ENCODE measurements at places on chromosomes 2 and 18.

GRCh38 chr2:218880859-218881594, 375 bp downstream of the WNT10A start:
- no peak for DNase-seq

DNA sequence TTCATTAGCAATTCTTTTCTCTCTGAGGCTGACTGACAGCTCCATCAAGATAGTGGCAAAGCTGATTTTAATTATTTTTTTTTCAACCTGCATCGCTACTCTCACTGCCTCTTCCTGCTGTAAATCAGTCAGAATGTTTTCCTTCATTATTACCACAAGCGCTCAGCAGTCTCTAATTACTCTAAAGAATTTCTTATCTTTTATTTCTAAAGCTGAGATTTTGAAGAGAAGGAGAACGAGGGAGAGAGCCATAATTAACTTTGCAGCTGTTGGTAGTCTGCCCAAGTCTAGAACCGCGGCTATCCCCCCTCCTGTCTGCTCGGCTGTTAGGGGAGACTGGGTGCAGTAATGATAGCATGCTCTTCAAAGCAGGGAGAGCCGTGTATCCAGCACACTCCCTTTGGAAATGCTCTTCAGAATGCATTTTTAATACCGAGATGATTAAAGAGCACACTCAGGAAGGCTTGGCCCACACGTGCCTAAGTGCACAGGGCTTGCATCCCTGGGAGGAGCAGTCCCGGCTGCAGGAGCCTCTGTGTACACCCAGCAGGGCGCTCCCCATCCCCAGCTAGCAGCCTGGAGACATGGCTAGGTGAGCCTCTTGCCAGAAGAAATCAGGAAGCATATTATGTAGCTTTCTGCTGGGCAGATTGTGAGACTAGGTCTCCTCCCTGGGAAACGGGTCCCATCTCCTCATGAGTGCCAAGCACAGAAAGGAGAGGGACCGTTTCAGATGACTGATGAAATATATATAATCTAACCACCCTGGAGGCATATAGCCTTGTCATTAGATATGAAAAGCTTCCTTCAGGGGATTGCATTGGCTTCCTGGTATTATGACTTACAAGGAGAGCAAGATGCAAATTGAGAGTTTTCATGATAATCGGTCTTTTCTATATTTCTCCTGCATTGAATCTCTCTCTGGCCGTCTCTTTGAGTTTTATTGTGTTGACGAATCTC, 555.2 kb downstream of the CMPK2 start:
- DNase-seq, result no peak

GRCh38 chr2:180669016-180669415, 311.4 kb upstream of the UBE2E3 start:
- no peak for DNase-seq

- peak; percentile 36 for DNase-seq
Observed at GRCh38 chr2:118309946-118310680, 221.8 kb downstream of the INSIG2 start.

DNA sequence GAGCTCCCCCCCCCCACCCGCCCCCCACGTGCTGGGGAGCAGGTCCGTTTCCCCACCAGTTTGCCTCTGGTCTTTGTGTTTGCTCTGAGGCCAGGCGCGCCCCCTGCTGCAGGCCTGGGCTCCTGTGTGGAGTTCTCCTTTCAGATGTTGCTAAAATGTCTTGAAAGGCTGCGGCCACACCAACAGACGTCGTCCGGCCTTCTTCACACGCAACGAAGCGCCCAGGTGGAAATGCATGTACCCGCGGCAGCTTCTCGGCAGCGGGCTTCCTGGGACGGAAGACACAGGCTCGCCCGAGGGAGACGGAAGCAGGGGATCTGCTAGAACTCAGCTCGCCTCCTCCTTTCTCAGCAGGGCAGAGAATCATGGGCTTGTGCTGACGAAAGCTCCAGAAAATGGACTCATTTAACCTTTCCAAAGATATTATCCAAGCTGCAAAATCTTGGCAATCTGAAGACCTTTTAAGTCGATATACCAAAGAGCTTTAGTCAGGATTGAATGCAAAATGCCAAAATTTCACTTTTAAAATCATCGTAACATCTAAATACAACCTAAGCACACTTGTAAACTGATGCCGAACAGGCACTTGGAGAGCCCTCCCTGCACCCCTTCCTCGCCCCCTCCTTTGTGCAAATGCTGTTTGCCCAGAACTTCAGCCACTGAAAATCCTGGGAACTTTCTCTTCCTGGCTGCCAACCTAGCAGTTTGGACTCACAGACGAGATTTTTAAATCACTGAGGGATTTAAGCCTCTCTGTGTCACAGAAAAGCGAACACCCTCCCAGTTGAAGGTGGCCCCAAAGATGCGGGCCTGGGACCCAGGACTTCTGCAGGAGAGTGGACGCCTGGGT, 125.5 kb upstream of the ZNF516 start:
- no peak for DNase-seq

- DNase-seq, result no peak
Observed at GRCh38 chr18:10270151-10270571, 184.3 kb upstream of the APCDD1 start.

GRCh38 chr2:28802975-28803429, 7.6 kb upstream of the SPDYA start:
- no peak for DNase-seq

- no peak for DNase-seq
Observed at GRCh38 chr2:207469943-207470729, 59.6 kb upstream of the CREB1 start.

DNA sequence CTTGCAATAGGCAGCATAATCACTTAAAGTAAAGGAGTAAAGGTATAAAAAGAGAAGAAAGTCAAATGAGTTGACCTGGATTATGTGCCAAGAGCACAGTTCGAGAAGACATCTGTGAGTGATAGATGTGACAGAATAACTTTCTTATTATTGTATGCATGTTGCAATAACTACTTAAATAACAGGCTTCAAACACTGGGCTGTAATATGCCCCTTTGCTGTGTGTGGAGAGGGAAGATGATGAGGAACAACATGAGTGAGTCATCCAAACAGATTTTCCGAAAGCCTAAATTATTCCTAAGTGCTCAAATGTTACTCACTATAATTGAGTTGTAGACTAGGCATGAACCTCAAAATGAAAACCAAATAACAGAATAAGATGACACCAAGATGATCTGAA, 328.1 kb downstream of the EXOC6B start:
- DNase-seq, result no peak

DNA sequence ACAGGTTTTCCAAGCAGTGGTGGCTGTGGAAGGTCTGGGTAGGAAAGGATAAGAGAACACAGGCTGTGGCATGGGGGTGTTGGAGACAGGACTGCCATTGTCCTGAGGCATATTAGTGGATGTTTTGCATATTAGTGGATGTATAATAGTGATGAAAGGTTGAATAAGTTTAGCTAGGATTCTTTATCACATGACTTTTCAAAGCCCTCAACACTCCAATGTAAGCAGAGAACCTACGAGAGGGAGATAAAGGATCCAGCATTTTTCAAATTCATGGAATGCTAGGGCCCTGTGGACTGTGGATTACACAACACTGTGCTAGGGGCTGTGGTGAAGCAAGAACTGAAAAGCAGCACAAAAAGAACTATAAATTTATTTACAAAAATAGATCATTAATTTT, 63.2 kb downstream of the POLE4 start:
- DNase-seq, result no peak

DNA sequence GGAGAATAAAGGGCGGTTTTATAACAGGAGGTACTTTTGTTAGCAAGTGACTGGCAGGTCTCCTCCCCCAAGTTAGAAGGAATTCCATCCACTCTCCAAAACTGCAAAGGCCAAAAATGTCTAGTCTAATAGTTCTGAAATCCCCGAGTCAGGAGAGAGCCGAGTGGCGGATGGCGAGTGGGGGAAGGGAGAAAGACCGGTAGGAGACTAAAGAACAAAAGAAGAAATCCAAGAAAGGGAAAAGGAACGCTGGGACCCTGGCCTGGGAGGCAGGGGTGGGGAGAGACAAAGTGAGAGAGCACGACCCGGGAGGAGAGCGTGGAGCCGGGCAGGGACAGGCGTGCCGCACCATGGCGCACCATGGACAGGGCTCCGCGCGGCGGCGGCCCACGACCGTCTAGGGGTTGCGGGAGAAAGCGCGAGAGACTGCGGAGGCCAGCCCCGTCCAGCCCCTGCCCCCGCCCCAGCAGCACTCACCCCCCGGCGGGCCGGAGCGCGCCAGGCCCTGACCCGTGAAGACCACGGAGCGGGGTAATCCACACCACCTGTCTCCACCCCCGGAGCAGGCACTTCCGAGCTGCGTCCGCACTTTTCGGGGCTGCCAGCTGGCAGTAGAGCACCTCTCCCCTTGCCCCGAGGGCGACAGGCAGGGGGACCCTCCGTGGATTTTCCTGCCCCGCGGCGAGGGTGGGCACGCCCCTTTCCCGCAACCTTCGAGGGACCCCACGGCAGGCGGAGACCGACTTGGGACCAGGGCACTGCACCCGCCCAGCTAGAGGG, 1.6 kb downstream of the CDH2 start:
- no peak for DNase-seq

DNA sequence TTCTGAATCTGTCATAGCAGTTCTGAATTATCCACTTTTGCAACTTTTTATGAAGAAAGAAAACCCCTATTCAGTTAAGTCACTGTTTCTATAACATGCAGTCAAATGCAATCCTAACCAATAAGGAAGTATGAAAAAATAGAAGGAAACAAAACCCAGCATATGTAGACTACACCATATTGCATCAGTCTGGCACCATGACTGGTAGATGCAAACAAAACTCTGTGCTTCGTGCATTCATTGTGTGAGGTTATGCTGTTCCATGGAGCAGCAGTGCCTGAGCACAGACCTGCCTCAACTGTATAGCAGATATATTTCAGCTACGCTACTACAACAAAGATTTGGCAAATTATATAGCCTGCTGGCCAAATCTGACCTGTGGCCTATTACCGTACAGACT, 325.5 kb downstream of the LRP1B start:
- no peak for DNase-seq

DNA sequence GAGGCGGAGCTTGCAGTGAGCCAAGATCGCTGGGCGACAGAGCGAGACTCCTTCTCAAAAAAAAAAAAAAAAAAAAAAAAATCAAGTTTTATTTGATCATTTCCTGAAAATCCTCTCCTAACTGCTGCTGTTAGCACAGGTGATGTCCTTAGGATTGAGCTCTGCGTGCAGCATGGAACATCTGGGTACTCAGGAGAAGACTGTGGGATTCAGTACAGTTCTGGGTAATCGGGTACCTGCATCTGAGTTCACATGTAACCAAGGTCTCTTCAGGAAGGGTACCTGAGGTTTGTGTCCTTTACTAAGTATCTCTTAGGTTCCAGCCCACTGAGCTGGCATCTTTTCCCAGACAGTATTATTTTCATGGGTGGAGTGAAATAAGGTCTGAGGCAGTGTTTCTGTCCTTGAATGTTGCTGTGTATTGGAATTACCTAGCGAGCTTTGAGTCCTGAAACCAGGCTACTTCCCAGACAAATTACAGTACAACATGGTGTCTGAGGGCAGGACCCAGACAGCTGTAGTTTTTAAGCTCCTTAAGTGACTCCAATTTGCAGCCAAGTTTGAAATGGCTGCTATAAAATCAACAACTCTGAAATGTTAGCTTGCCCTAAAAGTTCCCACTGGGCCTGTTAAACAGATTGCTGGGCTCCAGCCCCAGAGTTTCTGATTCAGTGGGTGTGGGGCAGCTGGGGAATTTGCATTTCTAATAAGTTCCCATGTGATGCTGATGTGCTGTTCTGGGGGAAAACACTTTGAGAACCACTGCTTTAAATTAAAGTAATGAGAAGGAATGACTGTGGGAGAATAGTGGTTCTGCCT, 120.5 kb downstream of the PMAIP1 start:
- no peak for DNase-seq

DNA sequence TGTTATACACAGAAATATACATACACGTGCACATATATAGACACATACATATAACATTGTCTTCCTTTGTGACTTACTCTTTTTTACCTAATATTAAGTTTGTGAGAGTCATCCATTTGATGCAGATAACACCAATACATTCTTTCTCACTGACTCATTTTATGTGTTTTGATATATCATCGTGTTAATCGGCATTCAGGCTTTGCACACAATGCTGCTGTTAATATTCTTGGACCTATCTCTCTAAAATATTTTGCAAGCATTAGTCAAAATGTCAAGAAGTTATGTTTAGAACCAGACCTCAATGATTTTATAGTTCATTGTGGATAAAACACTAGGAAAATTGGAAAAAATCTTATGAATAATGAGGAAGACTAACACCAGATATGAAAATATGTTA, 441.1 kb downstream of the LRATD1 start:
- DNase-seq, result no peak

Measured in RWPE1 (cell line).